NCI-H1417 (cell line): ENCODE measurements at places on chromosomes 5 and 9.

- DNase-seq: no peak
Measured at GRCh38 chr5:29990681-29991080, 1202.8 kb upstream of the CDH6 start.

DNA sequence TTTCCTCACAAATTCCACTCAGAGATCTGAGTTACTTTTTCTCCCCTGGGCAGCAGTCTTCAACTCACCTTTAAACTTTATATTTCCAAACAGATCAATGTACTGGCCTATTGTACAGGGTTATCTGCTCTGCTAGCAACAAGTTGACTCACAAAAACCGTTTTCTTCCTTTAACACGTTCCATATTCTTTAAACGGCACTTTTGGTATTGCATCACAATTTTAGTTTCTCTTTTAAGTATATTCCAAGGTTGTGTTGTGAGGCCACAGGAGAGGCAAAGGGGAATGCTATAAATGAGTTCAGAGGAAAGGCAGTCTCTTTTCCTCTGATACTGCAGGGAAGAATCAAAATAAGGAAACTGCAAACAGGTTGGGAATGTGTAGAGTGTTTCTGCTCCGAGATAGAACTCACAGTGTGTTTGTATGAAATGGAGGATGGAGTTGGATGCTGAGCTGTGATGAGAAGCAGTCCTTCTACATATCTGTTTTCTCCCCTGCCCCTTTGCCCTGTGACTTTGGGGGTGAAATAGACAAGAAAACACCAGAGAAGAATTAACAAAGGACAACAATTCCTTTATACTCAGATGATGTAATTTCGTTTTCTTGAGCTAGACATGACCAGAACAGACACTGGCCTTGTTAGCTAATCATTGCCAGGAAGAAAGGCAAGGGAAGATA, 9.9 kb upstream of the ALDOB start:
- DNase-seq: no peak

DNA sequence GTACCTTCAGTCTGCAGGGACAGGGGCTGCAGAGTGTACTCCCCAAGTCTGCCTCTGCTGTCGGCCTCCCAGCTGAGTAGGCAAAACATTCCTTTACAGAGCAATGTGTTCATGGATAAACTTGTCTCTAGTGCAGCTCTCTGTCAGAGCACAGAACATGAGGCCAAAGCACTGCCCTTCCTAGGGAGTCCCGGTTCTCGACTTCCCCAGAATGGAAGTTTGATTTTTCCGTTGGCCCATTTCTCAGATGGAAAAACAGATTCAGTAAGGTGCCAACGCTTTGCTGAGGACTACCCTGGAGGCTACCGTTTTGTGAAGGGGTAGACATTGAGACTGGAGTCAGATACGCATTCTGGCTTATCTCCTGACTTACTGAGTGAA, 422 bp upstream of the TRIM32 start:
- no peak for DNase-seq

- no peak for DNase-seq
Measured at GRCh38 chr5:38648703-38649291, 92.4 kb upstream of the LIFR start.

DNA sequence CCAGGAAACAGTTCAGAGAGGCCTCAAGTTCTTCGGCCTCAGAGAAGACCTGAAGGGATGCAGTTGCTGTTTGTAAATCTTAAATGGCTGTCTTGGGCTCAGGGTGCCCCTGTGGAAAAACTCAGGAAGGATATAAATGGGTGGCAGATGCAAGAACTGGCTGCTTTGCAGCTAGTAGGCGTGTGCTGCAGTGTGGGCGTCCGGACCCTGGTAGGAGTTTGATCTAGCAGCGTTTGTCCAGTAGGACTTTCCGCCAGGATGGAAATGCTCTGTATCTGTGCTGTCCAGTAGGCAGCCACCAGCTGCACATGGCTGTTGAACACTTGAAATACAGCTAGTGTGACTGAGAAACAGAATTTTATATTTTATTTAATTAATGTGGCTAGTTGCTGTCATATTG, 7.7 kb downstream of the CDX1 start:
- no peak for DNase-seq

- DNase-seq: no peak
Measured at GRCh38 chr9:115945009-115945431, 208.6 kb upstream of the PAPPA start.

DNA sequence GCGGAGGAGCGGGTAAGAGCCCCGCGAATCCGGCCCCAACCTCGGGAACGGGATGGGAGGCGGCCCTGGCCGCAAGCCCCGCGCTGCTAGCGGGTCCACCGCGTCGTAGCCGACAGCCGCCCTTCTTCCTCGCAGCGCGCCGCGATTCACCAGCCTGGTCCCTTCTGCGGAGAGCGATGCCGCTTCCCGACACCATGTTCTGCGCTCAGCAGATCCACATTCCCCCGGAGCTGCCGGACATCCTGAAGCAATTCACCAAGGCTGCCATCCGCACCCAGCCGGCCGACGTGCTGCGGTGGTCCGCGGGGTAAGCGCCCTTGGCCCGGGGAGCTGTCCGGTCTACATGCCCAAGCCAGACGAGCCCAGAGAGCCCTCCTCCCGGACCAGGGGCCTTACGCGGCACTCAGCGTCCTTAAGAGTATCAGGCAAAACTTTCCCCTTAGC, 335 bp downstream of the ROPN1L start:
- DNase-seq: no peak
